SJCRH30 (cell line): ENCODE measurements at places on chromosomes 11 and 22.
A peak's percentile ranks its signal among the peaks of the same experiment; 100 is the strongest.

DNA sequence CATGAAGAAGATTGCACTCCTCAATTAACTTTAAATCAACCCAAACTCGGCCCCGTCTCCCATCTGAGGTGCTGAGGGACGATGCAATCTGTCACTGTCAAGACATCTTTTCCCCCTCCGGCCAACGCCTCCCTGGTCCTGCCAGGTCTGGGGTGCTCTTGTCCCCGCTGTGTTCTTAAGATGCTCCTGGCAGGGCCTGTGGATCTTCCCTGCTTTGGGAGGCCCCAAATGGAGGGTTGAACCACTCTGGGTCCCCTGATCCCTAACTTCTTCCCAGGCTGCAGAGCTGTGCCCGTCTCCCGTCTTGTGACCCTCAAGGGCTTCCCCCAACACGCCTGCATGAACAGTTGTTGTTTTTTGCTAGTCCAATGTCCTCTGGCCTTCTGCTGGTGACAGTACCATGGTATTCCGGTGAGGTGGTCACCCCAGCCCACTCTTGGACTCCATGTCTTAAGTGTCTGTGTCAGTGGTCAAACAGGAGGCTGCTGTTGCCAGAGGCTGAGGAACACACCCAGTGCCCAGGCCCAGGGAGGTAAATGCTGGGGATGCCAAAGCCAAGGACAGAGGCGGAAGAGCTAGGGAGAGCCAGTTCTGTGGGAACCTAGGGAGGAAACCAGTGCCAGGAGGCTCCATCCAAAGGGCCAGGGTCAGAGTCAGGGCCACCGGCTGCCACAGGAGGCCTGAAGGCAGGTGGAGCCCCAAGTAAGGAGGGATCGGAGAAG, 70.6 kb upstream of the SHANK2 start:
- no peak for DNase-seq

DNA sequence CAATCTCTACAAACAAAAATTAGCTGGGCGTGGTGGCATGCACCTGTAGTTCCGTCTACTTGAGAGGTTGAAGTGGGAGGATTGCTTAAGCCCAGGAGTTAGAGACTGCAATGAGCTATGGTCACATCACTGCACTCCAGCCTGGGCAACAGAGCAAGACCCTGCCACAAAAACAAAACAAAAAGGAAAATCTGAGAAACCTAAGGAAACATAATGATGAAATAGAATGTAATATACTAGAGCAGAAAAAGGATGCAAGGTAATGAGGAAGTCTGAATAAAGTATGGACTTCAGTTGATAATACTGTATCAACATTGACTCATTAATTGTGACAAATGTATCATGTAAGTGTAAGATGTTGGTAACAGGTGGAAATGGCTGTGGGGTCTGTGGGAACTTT, 8.1 kb downstream of the NPAS4 start:
- no peak for DNase-seq

GRCh38 chr11:75946531-75947530, 131.8 kb downstream of the UVRAG start:
- DNase-seq: peak; percentile 88

GRCh38 chr22:49930596-49931412, 12.4 kb downstream of the CRELD2 start:
- DNase-seq: peak; percentile 83

GRCh38 chr22:48537343-48537680, 1290.4 kb downstream of the BRD1 start:
- DNase-seq: no peak

DNA sequence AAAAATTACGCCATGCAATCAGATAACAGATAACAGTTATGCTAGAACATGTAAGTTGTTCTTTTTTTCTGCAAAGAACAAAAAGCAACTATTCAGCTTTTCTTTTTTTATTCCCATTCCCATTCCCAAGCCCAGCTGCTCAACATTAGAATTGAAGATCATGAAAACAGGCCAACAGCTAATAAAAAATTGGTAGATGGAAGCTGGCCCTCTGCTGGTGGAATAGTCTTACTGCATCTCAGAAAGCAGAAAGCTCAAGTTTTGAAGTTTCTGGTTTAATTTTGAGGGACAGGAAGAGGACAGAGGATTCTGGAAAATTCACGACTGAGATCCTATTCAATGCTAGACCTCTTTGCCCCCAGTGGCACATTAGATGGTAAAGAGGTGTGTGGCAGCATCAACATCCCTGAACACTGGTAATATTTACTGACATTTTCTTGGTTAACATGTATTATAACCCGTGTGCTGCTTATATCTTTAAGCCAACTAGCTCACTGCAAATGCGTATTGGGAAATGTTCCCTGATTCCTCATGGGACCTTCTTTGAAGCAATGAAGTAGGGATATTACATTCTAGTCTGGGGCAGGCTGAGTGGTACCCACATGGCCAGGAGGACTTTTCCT, 591.2 kb downstream of the OPCML start:
- no peak for DNase-seq

- no peak for DNase-seq
Observed at GRCh38 chr22:19687561-19688300, 26.6 kb upstream of the SEPTIN5 start.

- no peak for DNase-seq
Observed at GRCh38 chr22:32613773-32614392, 139.3 kb downstream of the FBXO7 start.

DNA sequence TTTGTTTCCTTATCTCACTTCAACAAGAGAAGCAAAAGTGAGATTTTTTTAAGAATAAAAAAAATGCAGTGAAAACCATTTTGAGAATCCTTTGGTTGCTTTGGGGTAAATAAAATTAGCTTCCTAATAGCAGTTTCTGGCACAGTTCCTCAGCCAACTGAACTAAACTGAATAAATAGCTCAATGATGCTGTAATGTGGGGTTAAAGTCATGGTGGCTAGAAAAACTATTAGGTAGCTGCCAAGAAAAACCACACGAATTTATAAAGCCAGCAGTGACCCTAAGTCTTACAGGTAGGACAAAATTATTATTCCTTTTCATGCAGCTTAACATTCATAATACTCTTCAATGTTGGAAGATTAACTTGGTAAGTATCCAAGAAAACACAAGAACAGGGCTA, 142.4 kb downstream of the APIP start:
- DNase-seq: no peak

DNA sequence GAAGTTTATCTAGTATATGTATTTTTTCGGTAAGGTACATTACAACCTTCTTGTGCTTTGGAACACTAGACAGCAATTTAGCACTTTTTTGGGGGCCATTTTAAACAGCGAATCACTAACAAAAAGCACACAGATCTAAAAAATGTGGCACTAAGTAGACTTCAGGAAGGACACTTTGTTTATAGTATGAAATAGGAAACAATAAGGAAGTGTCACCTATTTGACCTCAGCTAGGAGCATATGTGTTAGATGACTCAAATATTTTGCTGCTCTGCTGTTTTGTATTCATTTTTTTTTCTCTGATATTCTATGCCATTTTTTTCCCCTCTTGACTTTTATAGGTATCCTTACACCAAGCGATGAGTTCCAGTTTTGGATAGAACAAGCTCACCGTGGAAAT, 5.6 kb downstream of the DYNC2H1 start:
- no peak for DNase-seq

DNA sequence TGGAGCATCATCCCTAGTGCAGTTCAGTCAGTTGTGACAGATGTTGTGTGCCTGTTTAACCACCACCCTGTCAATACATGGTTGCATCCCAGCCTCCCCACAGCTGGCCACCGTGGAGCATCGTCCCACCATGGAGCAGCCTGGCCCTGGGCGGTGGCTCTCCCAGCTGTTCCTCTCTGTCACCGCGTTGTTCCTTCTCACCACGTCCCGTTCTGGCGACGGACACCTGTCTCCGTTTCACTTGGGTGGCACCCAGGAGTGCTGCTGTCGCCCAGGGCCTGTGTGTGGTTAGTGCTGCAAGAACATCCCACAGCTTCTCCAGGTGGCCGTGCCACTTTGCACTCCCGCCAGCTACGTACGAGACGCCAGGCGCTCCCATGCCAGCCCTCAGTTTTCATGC, 26.5 kb downstream of the MUC6 start:
- DNase-seq: peak; percentile 87

- DNase-seq: no peak
Observed at GRCh38 chr11:3103076-3103475, 45.9 kb upstream of the CARS1 start.

DNA sequence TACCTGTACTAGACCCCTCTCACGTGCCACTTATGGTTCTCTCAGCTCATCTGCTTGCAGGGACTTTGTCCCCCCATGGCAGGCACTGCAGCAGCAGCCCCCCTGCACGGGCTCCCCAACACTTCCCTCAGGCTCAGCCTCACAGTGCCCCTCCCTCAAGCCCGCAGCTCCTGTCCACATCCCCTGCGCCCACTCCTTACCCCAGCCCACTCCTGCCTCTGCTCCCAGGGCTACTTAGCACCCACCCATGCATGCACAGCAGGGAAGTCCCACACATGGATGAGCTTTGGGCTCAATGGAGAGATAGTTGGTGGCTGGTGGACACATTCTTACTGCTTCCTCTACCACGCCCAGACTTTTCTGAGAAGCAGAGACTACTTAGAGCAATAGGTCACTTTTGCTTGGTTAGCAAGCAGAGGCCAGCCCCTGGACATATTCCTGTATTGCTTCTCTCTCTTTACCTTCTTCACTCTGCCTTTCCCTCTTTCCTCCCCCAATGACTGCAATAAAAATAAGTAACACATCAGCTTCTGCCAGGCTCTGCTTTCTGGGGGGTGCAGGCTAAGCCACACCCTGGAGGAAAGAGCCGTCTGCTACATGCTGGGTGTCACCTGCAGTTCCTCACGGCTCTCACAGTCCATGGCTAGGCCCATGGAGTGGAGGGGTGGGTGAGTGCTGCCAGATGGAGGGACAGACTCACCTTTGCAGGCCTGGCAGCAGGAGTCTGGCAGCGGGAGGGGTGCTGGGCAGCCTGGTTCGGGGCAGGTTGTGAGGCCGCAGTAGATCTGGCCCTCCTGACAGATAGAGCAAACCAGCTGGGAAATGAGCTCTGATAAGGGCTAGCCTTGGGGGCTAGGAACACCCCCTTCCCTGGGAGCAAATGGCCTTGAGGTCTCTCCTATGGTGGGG, 23.4 kb downstream of the CHRDL2 start:
- no peak for DNase-seq

- no peak for DNase-seq
Observed at GRCh38 chr11:132993991-132994502, 538.3 kb downstream of the OPCML start.

GRCh38 chr22:43471606-43472135, 59.9 kb downstream of the MPPED1 start:
- DNase-seq: no peak
